ENCODE measurements at places on chromosomes 5 and 9.

- no peak for DNase-seq
These were observed 386.2 kb upstream of the SLC30A5 start for GRCh38 chr5:68707575-68707974.

DNA sequence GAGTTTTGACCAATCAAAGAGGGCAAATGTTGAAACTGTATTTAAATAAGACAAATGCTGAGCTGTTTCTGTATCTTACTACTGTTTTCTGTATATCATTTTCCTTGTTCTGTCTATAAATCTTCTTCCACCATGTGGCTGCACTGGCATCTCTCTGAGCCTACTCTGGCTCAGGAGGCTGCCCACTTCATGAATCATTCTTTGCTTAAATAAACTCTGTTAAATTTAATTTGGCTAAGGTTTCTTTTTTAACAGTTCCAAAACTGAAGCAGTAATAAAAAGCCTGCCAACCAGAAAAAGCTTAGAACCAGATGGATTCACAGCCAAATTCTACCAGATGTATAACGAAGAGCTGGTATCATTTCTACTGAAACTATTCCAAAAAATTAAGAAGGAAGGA is 40.2 kb upstream of the TAS2R1 start:
- no peak for DNase-seq

DNA sequence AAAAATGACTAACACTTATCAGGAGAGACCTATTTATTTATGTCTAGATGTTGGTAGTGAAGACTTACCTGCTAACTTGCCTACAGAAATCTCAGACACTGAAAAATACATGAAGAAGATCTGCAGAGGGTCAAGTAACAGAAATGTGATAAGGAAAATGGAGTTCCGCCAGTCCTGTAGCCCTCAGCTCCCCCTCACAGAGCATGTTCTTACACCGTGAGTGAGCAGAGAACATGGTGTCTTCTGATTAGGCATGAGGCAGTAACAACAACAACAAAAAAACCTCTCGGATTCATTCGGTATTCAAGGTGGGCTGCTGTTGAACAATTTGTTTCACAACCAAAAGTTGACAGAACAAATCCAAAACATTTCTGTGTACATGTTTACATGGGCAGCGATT is 162.0 kb upstream of the SNX2 start:
- DNase-seq = no peak

GRCh38 chr5:135193213-135194125 is 159.4 kb upstream of the PITX1 start:
- peak; percentile 53 for DNase-seq

DNA sequence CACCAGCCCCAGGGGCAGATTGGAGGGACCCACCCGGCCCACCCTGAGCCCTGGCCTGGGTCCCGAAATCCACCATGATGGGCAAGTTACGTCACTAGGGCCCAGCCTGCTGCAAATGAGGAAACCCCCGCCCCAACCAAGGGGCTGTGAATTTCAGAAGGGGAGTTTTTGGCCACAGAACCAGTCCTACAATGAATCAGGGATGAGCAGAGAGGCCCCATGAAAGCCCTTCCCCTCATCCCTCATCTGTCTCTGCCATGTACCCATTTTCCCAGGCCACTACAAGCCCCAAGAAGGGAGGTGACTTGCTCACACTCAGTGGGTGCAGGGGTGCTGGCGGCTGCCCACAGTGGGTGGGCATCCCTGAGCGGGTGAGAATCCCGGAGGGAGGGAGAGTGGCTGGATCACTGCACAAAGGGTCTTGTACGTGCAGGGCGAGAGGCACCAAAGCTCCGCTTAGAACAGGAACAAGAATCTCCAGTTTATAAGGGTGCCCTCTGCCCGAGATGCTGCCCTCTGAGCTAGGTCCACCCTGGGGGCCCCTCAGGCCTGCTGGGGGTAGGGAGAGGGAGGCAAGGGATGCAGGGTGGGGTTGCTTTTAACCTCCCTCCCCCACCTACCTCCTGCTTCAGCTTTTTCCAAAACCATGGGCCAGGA is 10.4 kb upstream of the TCF7 start:
- no peak for DNase-seq

DNA sequence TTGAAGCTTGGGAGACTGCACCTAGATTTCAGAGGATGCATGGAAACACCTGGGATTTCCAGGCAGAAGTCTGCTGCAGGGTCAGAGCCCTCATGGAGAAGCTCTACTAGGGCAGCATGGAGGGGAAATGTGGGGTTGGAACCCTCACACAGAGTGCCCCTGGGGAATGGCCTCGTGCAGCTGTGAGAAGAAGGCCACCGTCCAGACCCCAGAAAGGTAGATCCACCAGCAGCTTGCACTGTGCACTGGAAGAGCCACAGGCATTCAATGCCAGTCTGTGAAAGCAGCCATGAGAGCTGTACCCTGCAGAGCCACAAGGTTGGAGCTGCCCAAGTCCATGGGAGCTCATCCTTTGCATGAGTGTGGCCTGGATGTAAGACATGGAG is 285.3 kb upstream of the FAM174A start:
- no peak for DNase-seq

GRCh38 chr5:110803467-110804326 is 64.9 kb downstream of the SLC25A46 start:
- DNase-seq = no peak

DNA sequence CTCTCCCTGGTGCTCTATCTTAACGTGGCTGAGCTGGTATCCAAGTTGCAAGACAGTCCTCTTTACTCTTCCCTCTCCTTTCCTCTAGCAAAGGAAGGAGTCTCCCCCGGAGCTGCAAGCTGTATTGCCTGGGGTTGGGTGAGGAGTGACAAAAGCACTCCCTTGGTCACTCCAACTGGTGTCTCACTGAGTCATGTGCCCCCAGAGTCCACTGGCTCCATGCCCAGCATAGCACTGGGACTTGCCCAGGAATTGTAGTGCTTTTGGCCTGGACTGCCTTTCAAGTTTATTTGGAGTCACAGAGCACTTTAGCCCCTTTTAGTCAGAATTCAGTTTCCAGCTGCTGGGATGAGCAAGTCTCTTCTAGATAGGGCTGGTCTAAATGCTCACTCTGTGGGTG is 82.6 kb upstream of the FST start:
- no peak for DNase-seq

Measured in coronary artery (tissue), 2 donors.